Cerebellum (tissue), 4 donors: ENCODE measurements at places on chromosomes 11 and 22.

- no peak for DNase-seq
These were observed 238.6 kb downstream of the GRM5 start for GRCh38 chr11:88827018-88827676.

GRCh38 chr22:50444663-50445062 is 30.2 kb downstream of the SBF1 start:
- no peak for DNase-seq

- no peak for DNase-seq
These were observed 1057.2 kb downstream of the NTM start for GRCh38 chr11:132427611-132428010.

DNA sequence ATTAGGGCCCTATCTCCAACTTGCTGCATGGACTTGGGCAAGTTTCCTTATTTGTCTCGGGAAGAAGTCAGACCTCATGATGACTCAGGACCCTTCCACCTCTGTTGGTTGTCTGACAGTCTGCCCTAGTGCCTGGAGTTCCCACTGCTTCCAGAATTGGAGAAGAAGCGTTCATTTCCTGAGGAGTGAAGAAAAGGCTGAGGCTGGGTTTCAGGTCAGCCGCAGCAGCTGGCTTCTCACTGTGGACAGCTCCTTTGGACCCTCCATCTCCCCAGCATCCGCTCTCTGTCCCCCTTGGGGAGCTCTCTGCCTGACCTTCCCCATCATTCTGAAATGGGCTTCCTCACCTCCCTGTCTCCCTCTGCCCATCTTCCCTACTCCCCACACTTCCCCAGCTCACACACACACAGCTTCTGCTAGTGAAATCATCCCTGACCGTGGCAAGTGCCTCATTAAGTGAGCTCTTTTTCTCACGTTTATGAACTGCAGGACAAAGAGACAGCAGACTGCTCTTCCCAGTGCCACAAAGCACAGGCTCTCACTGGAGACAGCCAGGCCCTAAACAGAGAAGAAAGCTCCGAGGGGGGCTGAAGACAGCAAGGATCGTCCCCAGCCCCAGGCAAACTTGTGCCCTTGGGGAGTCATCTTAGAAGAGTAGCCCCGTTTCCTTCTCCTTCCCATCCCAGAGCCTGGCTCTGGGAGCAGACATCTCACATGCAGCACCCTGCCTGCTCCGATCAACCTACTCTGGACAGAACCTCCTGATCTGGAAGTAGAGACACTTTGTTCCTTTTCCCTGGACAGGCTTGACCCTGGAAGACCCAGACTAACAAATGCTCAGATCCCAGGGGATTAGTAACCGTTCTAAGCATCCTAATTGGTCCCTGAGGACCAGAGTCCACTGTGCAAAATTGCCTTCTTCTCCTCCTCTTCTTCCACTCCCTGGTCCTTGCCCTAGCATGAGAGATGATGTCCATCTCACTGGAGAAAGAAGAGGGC is 157.9 kb downstream of the FEZ1 start:
- no peak for DNase-seq
